Stimulated activated CD4-positive, alpha-beta T cell treated with anti-CD3 and anti-CD28 coated beads, Interleukin-4, amount 100 ng/mL, for 48 hours (primary cell): ENCODE measurements at places on chromosomes 12 and 14.

DNA sequence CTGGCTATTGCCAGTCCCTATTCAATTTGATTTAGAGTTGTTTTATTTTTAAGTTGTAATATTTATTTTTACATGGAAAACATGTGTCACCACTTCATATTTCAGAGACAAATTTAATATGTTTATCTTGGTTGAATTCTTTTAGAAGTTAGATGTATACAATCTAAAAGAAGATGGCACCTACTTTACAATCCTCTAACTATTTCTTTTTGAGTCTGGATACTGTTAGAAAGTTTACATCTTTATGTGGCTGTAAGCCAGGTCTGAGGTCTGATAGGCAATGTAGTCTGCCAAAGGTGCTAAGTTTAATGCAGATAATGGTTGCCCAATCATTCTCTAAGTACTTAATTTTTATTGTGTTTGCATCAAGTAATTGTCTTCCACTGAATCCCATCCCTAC is 7.2 kb upstream of the LMO3 start:
- DNase-seq, result no peak

- no peak for DNase-seq
Observed at GRCh38 chr14:29043737-29044136, 277.1 kb downstream of the FOXG1 start.

- DNase-seq, result no peak
Observed at GRCh38 chr14:89469210-89470198, 52.5 kb upstream of the FOXN3 start.

DNA sequence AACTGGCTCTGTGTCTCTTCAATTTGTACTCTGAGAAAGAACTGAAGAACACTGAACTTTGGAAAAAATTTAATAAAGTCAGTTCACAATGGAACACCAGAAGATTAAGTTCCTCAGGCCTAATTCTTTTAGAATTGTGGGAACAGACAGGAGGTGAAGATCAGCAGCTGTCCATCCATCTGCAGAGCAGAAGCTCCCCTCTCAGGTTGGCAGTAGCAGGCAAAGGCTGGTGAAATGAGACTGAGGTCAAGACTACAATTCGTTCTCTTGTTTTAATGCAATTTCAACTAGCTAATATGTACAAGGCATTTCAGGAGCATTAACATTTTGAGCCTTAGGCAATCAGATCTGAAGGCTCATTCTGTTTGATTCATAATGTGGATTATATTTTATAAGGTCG is 10.3 kb upstream of the TRHDE start:
- DNase-seq, result no peak
